ENCODE measurements at places on chromosomes 11 and 22. TPM values are rescaled to one million over a fixed set of nuclear protein-coding genes. Genes with fewer than 3 reads are reported as not detected.

CWC15 gene
- 59.5 TPM for total RNA-seq

SLC22A25 gene
- total RNA-seq: not detected

CLDN5 gene
- total RNA-seq: not detected

OR52H1 gene
- 0.37 TPM for total RNA-seq

CDC45 gene
- 0.56 TPM for total RNA-seq

MAPK8IP1 gene
- 1.4 TPM for total RNA-seq

HBG2 gene
- not detected for total RNA-seq

ALDH3B1 gene
- total RNA-seq: 0.81 TPM

P2RY6 gene
- not detected for total RNA-seq

SLC22A12 gene
- total RNA-seq: not detected

YAP1 gene
- total RNA-seq: not detected

C1QTNF6 gene
- 18.3 TPM for total RNA-seq

OR10A2 gene
- not detected for total RNA-seq

RFPL1 gene
- total RNA-seq: not detected

SHISAL1 gene
- total RNA-seq: not detected

C11orf52 gene
- not detected for total RNA-seq

HTR3B gene
- total RNA-seq: not detected

WBP2NL gene
- total RNA-seq: 10.1 TPM

BDNF gene
- not detected for total RNA-seq

LRP5 gene
- total RNA-seq: 15.7 TPM

PIH1D2 gene
- total RNA-seq: 0.22 TPM

TENM4 gene
- total RNA-seq: 2.1 TPM

MYBPC3 gene
- total RNA-seq: 0.67 TPM

PGGHG gene
- total RNA-seq: 159 TPM

HPS4 gene
- 61.8 TPM for total RNA-seq

FOSL1 gene
- not detected for total RNA-seq

NNMT gene
- total RNA-seq: not detected

MRGPRF gene
- not detected for total RNA-seq

GSTT2B gene
- total RNA-seq: not detected

MPEG1 gene
- total RNA-seq: 151 TPM

AGBL2 gene
- total RNA-seq: 13.6 TPM

VSIG10L2 gene
- not detected for total RNA-seq

PKDREJ gene
- total RNA-seq: not detected

NCR3LG1 gene
- 0.75 TPM for total RNA-seq

CHST1 gene
- total RNA-seq: not detected

PYGM gene
- total RNA-seq: 9.1 TPM

CCDC157 gene
- 3.6 TPM for total RNA-seq

LAYN gene
- not detected for total RNA-seq

OR51I1 gene
- not detected for total RNA-seq

OR52J3 gene
- total RNA-seq: not detected

OR6A2 gene
- total RNA-seq: 0.10 TPM

SYT9 gene
- not detected for total RNA-seq

TNNT3 gene
- 10.0 TPM for total RNA-seq

MS4A4A gene
- total RNA-seq: 0.51 TPM

Data from B cell (primary cell).